Activated CD4-positive, alpha-beta T cell treated with anti-CD3 and anti-CD28 coated beads, Interleukin-2, amount 50 U/mL, for 24 hours (primary cell): ENCODE measurements at places on chromosomes 13 and 19.

GRCh38 chr19:16371540-16371986 lies 46.9 kb downstream of the KLF2 start:
- DNase-seq: peak; percentile 52

GRCh38 chr19:2722541-2723344 lies 1.6 kb upstream of the DIRAS1 start:
- no peak for DNase-seq

DNA sequence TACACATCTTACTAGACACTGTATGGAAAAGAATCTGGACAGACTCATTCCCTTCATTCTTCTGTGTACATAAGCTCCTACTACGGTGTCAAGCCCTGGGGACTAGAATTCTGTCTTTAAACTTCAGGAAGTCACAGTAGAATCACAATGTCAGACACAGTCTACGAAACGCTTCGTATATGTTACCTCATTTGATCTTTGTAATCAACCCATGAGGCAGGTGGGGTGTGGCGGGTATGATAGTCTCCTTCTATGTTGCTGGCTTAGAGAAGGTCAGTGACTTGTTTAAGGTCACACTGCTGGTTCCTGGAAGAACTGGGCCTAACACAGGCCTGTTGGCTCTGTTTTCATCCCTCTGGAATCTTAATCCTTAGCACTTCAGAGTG lies 32.2 kb upstream of the TPT1 start:
- no peak for DNase-seq

DNA sequence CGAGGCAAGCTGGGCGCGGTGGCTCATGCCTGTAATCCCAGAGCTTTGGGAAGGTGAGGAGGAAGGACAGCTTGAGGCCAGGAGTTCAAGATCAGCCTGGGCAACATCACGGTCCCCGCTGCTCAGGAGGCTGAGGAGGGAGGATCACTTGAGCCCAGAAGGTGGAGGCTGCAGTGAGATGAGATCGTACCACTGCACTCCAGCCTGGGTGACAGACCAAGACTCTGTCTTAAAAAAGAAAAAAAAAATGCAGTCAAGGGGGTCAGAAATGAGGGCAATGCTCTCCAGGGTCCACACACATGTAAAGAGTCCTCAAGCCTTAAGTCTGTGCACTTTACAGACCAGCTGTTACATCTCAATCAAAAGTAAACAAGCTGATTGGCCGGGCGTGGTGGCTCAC lies 8.5 kb downstream of the R3HDM4 start:
- DNase-seq: no peak

DNA sequence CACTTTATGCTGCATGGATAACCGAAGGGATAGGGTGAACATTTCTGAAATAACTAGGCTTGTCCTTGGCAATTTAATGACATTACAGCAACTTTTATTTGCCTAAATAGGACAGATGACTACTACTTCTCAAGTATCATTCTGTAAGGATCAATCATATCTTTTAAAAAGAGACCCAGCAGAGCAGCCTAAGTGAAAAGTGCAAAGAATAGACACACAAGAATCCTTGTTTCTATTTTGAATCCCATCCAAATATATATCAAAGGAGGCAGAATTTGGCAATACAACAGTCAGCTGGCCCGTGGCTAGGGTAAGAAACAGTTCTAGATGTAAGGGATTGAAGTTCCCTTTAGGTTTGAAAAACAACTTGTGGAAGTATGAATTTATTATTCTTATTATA lies 6.9 kb downstream of the THSD1 start:
- no peak for DNase-seq

GRCh38 chr19:10797541-10798256 lies 38.3 kb downstream of the TMED1 start:
- DNase-seq: peak; percentile 61

DNA sequence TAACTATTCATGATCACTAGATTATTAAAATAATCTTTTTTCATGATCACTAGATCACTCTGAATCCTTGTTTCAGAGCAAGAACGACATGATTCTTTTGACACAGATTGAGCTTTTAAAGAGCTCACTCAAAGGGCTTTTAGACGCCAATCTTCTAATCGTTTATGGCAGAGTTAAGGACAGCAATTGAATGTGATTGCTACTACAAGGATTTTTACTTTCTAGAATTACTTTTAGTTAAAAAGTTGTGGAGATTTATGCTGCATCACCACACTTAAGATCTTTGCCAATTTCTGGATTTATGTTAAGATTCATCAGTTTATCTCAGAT lies 1.3 kb downstream of the EXOSC8 start:
- no peak for DNase-seq

DNA sequence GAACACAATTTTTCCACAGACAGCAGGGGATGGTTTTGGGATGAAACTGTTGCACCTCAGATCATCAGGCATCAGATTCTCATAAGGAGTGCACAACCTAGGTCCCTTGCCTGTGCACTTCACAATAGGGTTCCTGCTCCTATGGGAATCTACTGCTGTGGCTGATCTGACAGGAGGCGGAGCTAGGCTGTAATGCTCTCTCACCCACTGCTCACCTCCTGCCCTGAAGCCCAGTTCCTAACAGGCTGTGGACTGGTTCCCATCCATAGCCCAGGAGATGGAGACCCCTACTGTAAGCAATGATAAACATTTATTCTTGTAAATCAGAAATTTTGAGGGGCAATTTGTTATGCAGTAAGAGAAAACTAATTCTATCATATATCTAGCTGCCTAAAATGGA lies 1234.7 kb downstream of the SLITRK1 start:
- no peak for DNase-seq

DNA sequence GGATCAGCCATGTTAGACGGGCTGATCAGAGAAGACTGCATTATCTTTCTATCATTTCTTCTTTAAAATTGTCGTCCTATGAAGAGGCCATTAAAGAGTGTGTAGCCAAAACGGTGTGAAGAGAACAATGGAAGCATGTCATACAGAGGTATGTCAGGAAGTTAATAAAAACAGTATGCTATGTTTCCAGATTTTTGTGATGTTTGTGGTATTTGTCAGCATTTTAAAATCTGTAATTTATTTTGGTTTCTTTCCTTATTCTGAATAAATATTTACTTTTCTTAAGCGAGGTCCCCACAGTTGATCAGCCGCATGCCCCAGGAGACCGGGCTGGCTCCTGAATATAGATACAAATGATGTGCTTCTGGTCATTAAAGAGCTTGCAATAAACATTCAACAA lies 142.9 kb upstream of the SERP2 start:
- no peak for DNase-seq

DNA sequence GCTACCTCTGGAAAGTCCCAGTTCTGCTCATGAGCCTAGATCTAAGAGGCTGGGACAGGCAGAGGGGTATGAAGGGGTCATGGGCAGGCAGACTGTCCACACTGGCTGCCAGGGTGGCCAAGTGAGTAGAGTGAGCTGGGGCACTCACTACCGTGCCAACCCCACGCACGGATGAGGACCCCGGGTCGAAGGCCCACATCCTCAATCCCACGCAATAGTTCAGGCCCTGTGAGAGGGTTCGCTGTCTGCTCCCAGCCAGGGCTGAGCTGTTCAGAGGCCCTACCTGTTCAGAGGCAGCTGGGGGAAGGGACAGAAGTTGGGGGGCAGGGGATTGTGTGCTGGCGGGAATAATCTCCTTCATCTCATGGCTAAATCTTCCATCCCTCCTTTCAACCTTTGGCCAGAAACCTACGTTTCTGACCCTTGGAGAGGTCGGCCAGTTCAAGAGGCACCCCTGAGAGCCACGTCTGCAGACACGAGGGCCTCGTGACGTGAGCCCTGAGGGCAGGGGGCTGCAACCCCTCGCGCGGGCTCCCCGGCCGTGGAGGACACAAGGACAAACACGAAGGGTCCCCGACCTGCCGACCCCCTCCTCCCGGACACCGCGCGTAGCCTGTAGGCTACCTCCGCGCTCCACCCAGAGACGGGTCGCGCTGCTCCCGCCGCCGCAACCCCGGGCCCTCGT lies 1.0 kb upstream of the RPS5 start:
- DNase-seq: no peak

DNA sequence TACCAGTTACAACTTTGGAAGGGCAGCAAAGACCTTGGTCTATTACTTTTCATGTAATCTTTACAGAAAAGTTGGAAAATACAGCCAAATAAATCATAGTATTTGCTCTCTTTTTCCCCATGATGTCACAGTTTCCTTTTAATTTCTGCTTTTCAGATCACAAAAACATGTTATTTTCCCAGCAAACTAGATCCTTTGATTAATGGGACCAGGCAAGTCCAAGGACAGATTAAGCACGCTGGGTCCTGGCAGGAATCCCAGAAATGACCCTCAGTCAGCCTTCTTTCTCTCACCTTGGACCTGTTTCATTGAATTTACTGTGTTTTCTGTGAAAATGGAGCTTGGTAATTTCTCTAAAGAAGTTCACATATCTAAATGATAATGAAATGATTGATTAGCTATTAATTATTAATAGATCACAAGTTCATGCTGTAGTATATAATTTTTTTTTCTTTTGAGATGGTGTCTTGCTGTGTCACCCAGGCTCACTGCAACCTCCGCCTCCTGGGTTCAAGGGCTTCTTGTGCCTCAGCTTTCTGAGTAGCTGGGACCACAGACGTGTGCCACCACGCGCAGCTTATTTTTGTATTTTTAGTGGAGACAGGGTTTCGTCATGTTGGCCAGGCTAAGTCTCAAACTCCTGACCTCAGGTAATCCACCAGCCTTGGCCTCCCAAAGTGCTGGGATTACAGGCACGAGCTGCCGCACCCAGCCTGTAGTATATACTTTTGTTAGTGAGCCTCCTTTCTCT lies 16.0 kb downstream of the SPATA13 start:
- DNase-seq: no peak

DNA sequence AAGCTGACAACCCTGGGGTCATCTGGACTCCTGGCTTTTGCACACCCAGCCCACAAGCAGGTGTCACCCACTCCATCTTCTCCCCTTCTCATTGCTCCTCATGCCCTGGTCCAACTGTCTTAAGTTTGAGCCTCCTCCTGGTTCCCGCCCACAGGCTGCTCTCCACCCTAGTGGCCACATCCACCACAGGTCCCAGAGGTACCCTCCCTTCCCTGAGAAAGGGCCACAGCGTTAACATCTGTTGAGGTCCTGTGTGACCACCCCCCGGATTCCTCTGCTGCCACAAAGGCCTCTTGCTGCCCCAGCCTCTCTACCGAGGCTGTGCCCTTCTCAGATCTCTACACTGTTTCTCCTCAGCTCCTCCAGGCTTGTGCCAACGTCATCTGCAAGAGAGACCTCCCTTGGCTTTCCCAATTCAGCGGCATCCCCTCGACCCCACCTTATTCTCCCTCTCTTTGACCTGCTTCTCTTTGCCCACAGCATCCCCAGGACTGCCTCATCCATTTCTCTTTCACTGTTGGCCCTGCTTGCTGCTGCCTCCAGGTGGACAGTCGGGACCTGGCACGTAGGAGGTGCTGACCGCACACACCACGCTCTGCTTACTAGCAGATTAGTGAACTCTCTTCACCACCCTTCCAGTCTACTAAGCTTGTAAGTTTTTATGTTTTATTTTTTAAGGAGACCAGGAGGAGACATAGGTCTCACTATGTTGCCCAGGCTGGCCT lies 33.3 kb downstream of the SUGP2 start:
- no peak for DNase-seq

DNA sequence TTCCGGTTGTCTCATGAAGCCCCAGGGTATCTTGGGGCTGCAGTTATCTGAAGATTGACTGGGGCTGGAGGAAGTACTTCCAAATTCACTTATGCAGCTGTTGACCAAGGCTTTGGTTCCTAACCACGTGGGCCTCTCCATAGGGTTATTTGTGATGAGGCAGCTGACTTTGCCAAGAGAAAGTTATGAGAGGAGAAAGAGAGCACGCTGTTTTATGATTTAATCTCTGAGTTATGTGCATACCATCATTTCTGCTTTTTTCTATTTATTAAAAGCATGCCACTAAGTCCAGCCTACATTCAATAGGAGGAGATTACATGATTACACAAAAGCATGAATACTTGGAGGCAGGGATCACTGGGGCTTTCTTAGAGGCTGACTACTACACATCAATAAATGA lies 215.5 kb downstream of the NHLRC3 start:
- DNase-seq: no peak

DNA sequence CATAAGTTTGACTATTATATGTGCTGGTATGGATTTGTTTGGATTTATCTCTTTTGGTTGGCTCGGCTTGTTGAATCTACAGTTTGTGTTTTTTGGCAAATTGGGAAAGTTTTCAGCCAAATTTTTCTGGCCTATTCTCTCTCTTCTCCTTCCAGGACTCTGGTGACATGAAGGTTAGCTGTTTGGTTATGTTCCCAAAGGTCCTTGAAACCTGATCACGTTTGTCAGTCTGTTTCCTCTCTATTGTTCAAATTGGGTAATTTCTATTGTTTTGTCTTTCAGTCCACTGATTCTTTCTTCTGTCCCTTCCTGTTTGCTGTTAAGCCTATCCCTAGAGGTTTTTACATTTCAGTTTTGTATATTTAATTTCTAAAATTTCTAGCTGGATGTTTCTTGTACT lies 81.5 kb upstream of the SHISA2 start:
- DNase-seq: no peak

DNA sequence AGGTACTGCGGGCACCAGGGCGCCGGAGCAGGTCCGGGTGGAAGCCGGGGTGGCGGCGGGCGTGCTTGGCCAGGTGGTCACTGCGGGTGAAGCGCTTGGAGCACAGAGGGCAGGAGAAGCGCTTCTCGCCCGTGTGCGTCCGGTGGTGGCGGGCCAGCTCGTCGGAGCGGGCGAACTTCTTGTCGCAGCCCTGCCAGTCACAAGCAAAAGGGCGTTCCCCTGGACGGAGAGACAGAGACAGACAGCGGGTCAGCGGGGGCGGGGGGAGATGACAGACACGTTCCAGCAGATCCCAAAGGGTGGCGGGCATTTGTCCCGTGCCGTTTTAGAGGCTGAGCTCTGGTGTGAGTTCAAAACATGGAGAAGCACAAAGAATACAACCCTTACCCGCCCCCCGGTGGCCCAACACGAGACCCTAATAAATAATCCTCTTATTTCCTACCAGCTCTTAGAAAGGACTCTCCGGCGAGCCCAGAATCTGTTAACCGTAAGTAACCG lies 6.3 kb upstream of the REXO1 start:
- DNase-seq: no peak

DNA sequence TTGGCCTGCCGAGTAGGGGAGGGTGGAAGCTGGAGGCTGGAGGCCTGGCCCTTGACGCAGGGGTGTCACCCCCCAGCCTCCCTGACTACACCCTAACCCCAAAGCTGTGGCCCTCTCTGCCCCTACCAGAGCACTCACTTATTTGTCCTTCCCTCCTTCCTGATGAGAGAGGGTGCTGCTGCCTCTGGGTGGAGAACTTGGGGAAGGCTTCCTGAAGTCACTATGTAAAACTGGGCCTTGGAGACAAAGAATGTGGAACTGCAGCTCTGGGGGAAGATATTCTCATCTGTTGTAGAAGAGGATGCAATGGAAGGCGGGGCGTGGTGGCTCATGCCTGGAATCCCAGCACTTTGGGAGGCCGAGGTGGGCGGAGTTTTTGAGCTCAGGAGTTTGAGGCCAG lies 485.2 kb downstream of the ZNF536 start:
- no peak for DNase-seq
